Lower leg skin (tissue), 4 donors: ENCODE measurements at places on chromosomes 13 and 19. TPM values are rescaled to one million over a fixed set of nuclear protein-coding genes. Genes with fewer than 3 reads are reported as not detected.

Gene CCL25
- total RNA-seq: not detected

Gene CACNA1A
- 0.16 TPM for total RNA-seq

Gene URAD
- total RNA-seq: not detected

Gene SHISA7
- not detected for total RNA-seq

Gene TRIM13
- total RNA-seq: 31.7 TPM

Gene FUT1
- total RNA-seq: 2.8 TPM

Gene ADGRE1
- not detected for total RNA-seq

Gene TMPRSS9
- not detected for total RNA-seq

Gene CRLF1
- total RNA-seq: 27.7 TPM

Gene CACNG8
- total RNA-seq: not detected

DNA sequence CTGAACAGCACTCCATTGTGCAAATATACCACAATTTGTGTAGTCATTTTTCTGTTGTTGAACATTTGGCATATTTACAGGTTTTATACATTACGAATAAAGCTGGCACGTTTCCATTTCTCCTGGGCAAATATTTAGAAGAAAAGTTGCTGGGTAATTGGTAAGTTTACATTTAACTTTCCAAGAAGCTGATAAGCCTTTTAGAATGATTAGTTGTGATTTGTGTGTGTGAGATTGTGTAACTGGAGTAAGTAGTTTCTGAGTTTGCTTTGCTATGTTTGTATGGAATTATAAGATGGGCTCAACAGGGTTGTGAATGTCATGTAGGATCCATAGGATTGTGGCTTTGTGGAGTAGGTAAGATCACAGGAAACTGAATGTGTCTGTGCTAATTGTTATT is 1.6 kb upstream of the ZNF529 start:
- DNase-seq: no peak

- no peak for DNase-seq
These were observed 4.1 kb upstream of the CD79A start for GRCh38 chr19:41872775-41873647.

GRCh38 chr13:113856716-113857065 is 7.2 kb downstream of the GAS6 start:
- DNase-seq: no peak

DNA sequence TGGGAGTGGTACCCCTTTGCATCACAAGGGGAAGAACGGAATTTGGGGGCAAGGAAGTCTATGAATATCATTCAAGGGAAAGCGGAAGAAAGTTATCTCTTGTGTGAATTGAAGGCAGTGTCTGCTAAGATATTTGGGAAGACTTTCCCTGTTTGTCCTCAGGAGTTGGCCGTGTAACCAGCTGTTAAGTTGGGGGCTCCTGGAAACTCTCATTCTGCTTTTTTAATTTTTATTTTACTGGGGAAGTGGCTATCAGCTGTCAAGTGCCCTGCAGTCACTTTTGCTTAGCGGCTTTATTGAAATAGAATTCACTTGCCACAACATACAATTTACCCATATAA is 2.9 kb downstream of the UPF1 start:
- DNase-seq: no peak

DNA sequence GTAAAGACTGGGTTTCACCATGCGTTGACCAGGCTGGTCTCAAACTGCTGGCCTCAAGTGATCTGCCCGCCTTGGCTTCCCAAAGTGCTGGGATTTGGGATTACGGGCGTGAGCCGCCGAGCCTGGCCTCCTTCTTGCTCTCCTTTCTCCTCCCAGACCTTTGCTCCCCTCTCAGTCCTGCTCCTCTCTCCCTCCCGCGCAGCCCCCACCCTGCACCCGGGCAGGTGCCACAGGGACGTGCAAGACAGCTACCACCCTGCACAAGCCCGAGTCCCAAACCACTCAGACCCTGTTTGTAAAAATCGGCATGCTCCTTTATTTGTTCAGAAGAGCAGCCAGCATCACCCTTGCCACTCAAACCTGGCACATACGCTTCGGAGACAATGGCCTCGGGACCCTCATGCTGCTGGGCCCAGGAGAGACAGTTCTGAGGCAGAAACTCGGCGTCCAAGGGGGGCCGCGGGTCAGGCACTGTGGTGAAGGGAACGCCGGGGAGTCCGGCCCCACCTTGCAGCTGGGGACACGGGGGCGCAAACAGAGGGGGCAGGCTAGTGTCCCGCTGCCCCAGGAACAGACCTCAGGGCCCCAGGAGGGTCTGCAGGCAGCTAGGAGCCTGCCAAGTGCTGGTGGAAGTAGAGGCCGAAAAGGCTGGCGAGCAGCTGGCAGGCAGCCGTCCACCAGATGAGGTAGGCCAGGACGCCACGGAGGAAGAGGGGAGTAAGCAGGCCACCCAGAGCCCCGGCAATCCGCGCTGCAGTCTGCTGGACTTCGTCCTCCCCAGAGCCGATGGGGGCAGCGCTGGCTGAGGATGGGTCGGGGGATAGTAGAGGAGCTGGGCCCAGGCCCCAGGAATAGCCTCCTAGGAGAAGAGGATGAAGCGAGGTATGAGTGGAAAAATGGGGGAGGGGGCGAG is 18.7 kb downstream of the TMEM161A start:
- DNase-seq: no peak

DNA sequence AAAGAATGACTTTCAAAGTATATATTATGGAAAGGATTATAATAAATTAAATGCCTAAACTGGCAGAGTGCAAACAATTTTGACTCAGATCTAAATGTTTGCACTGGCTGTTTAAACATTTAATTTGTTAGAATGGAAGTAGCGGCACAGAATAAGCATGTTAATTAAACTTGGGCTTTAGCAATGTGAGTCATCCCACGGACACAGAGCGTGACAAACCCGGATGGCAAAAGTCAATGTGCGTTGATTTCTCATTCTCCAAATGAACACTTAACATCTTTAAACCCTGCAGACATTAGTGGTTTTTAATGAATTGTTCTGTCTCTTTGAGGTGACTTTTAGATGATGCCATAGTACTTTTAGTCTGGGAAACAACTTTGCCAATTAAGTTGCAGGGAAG is 38.4 kb downstream of the PCDH8 start:
- no peak for DNase-seq

- no peak for DNase-seq
These were observed 26.7 kb upstream of the NAPA start for GRCh38 chr19:47541518-47541917.

DNA sequence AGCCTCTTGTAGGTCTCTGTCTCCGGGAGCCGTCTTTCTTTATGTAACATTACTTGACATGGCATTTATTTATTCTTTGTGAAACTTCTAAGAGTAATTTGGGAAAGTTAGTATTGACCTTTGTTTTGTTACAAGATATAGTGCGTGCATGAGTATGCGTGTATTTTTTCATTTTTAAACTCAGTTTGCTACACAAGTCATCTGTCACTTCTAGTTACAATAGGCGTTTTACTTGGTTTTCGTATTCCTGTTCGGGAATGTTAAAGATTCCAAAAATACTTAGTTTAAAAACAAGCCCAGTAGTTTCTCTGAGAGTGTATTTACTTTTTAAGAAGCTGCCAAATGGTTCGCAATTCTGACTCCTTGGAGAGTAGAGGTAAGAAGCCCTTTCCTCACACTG is 3.2 kb downstream of the PDS5B start:
- no peak for DNase-seq

DNA sequence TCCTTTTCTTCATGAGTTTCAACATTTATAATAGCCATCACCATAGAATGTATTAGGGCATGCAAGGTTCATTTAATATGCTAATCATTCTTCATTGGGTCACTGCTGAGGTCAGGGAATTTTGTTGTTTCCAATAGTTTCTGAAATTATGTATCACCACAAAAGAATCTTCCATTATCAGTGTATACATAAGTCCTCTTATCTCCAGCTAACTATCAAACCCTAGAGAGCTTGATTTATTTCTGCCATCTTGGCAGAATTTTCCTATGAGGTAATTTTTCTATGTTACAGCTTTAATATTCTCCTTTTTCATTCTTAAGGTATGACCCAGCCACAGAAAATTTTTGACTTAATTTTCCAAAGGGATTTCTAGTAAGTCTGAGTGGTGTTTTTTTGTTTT is 415.0 kb upstream of the SLITRK1 start:
- DNase-seq: no peak

GRCh38 chr13:34070544-34071303 is 252.8 kb downstream of the RFC3 start:
- no peak for DNase-seq

- DNase-seq: no peak
These were observed 52.9 kb downstream of the FAM124A start for GRCh38 chr13:51275101-51275500.

- DNase-seq: no peak
These were observed 44.4 kb upstream of the C1QTNF9 start for GRCh38 chr13:24264976-24265375.

DNA sequence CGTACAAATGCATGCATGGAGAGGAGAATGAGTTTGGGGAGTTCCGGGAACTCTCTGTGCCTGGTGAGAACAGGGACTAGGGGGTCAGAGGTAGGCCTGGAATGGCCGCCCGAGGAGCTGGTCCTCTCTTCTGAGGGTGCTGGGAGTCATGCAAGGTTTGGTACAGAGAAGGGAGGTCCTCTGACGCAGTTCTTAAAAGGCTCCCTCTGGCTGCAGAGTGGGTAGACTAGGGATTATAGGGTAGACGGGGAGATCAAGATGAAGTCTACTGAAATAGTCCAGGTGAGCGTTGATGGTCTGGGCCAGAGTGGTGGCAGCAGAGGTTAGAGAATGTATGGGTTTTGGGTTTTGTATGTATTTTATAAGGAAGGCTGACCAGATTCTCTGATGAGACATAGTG is 796 bp downstream of the ZNF304 start:
- no peak for DNase-seq

- DNase-seq: no peak
These were observed 28.5 kb downstream of the ZNF266 start for GRCh38 chr19:9406798-9407352.

DNA sequence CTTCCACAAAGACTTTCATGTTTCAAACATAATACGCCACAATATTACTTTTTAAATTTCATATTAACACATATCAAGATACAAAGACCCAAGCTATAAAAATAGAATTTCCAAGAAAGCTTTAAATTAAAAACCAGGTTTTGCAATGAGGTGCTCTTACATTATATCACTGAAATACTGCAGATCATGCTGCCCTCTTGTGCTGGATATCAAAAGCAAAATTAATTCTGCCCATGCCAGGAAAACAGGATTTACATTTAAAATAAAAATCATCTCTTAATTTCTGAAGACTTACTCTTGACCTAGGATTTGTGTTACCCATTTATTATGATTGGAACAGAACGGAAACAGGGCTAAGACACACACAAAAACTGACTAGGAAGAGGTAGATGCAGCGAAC is 145.0 kb downstream of the ABCC4 start:
- DNase-seq: no peak

DNA sequence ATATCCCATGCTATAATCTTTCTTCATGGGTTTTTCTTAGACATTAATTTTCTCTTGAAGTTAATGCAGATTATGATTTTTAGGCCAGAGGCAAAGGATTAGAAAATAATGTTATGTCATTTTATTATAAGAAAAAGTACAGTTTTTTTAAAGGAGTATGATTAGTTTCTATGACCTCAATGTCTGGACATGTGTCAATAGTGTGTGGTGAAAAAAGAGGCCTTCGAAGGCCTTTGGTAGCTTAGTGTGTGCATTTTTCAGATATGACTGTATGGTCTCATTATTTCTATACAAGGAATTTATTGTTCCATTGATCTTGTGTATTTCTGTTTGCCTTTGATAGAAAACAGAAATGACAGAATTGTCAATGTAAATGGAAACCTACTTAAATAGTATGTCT is 195.6 kb downstream of the GPC5 start:
- no peak for DNase-seq

- no peak for DNase-seq
These were observed 5.6 kb upstream of the TM9SF2 start for GRCh38 chr13:99495466-99496183.
